ENCODE measurements at places on chromosomes 2 and 18. TPM values are rescaled to one million over a fixed set of nuclear protein-coding genes. Genes with fewer than 3 reads are reported as not detected.

The AQP12A gene
- not detected for total RNA-seq

The PID1 gene
- 9.5 TPM for total RNA-seq

The MALL gene
- total RNA-seq = 33.7 TPM

The CELF4 gene
- total RNA-seq = not detected

The UBR3 gene
- total RNA-seq = 19.8 TPM

The SLC9A4 gene
- 0.13 TPM for total RNA-seq

The TANC1 gene
- 29.5 TPM for total RNA-seq

The NEB gene
- total RNA-seq = 0.90 TPM

The RNPEPL1 gene
- total RNA-seq = 10.8 TPM
